ENCODE measurements at places on chromosomes 1 and 21. TPM values are rescaled to one million over a fixed set of nuclear protein-coding genes. Genes with fewer than 3 reads are reported as not detected.

The ERVH48-1 gene
- polyA plus RNA-seq, result not detected

The AGBL4 gene
- polyA plus RNA-seq, result not detected

The TCEANC2 gene
- 3.6 TPM for polyA plus RNA-seq

The LCE1E gene
- polyA plus RNA-seq, result not detected

GRCh38 chr1:167588361-167588760, 34.8 kb upstream of the CREG1 start:
- no peak for DNase-seq

- no peak for DNase-seq
Measured at GRCh38 chr1:167439301-167439988, 78.9 kb downstream of the CD247 start.

- no peak for DNase-seq
Measured at GRCh38 chr1:215595231-215595630, 28.1 kb downstream of the KCTD3 start.

DNA sequence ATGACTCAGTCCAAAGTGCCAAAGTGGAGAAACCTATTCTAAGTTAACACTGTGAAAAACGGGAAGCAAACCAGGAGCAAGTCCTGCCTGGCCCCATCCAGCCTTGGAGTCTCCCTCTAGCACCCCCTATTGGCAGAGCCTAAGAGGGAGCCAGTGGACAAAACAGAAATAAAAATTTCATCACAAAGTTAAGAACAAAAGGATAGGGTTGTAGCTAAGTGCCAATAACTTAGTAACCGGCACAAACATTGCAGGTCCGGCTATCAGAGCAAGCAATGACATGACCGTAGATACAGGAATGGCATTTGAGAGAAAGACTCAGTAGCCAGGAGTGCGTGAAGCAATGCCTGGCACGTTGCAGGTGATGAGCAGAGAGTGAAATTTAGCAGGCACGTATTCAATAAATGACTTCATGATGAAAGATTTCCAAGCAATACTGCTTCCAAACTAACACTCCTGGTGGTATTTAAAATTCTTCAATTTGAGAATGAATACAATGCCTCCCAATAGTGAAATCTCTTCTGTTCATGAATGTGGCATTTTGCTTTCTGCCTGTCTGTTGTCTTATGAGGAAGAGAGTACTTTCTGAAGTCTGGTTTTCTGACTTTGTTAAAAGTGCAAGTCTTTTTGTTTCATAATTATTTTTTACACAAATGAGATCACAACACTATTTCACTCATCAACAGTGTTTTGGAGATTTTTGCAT, 391.0 kb downstream of the OMA1 start:
- no peak for DNase-seq

DNA sequence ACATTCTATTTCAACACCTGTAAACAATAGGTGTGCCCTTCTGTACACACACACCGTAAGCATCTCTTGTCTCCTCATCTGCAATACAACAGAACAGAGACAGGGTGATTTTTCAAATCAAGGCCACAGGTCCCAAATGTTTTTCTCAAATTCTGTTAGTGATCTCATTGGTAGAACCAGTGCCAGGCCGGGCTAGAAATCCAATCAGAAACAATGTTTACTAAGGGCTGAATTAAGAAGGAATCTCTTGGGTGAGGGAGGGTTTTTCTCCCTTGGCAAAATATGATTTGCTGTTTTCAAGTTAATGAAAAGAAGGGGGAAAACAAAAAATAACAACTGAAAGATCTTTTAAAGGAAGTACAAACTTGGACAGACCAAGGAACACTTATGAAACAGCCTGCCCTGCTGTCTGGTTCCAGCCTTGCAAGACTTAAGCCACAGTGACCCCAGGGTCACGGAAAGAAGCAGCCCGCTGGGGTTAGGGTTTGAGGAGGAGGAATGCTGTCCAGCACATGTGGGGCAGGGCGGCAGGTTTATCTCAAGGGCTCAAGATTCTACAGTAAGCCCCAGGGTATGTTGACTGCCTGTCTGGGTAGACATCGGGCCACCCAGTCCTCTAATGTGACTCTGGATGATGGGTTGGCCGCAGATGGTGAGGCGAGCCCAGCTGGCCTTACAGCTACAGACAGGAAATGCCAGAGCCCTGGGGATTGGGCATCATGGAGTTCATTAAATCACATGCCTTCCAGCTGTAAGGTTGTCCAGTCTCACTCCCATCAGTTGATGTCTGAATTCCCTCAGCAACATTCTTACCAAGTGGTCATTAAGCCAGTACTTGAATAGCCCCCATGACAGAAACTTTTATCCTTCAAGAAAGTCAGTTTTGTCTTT, 73.3 kb upstream of the SLC44A3 start:
- no peak for DNase-seq

DNA sequence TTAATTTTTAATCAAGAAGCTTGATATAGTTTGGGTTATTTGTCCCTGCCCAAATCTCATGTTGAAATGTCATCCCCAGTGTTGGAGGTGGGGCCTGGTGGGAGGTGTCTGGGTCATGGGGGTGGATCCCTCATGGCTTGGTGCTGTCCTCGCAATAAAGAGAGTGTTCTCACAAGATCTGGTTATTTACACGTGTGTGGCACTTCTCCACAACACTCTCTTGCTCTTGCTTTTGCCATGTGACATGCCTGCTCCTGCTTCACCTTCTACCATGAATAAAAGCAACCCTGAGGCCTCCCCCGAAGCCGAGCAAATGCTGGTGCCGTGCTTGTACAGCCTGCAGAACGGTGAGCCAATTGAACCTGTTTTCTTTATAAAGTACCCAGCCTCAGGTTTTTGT, 2.6 kb upstream of the CNIH3 start:
- DNase-seq, result no peak

Measured in AG04450 (cell line).